Aorta (tissue), 5 donors: ENCODE measurements at places on chromosomes 3 and 15. TPM values are rescaled to one million over a fixed set of nuclear protein-coding genes. Genes with fewer than 3 reads are reported as not detected.

DNA sequence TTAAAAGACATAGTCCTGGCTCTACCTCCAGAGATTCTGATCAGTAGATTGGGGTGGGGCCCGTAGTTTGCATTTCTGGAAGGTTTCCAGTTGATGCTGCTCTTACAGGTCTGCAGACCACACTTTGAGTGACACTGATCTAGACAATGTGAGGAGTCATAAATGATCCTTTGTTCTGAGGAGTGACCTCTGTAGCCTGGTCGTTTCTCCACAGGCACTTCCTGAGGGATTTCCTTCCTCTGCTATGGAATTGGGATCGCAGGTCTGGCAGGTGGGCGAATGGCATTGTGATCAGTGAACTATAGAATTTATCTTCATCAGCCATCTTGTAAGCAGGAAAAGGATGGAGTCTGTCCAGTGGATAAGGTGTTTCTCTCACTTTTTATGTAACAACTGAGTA lies 5.5 kb downstream of the GFM1 start:
- no peaks in the 10 kb centered on the region for H3K36me3 ChIP-seq
- no peaks in the 10 kb centered on the region for H3K27me3 ChIP-seq
- no peak for DNase-seq
- H3K4me1 ChIP-seq = no peaks in the 10 kb centered on the region
- H3K27ac ChIP-seq = no peak overlapping the region
- H3K4me3 ChIP-seq = no peak overlapping the region

DNA sequence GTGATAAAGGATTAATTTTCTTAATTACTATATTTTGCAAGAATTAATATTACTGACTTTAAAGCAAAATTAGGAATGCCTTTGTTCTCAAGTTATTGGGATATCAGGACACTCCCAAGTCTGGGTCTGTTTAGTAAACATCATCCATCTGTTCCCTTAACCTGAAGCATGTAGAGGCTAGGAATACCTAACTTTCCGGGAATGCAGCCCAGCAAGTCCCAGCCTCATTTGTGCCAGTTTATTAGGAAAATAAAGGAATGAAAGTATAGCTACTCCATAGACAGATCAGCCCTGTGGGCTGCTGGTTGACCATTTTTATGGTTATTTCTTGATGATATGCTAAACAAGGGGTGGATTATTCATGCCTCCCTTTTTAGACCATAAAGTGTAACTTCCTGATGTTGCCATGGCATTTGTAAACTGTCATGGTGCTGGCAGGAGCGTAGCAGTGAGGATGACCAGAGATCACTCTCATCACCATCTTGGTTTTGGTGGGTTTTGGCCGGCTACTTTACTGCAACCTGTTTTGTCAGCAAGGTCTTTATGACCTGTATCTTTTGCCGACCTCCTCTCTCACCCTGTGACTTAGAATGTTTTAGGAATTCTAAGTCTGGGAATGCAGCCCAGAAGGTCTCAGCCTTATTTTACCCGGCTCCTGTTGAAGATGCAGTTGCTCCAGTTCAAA lies 540.2 kb downstream of the NAALADL2 start:
- no peaks in the 10 kb centered on the region for H3K27me3 ChIP-seq
- no peak overlapping the region for H3K4me3 ChIP-seq
- no peak for DNase-seq

DNA sequence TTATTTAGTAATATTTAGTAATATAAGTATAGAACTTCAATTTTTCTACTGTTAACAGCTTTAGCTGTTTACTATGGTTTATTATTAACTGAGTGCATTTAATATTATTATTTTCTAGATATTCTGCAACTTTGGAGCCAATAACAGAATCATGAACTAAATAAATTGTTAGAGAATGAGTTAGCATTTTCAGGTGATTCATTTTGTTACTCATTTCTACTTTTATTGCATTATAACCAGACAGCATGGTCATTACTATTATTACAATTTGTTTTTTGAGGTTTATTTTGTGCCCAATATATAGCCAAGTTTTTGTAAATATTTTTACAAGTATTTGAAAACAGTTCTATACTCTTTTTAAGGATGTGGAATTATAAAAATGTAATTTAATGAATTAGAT lies 279.6 kb downstream of the SQOR start:
- H3K27me3 ChIP-seq = no peaks in the 10 kb centered on the region
- no peak overlapping the region for H3K4me3 ChIP-seq
- no peaks in the 10 kb centered on the region for H3K36me3 ChIP-seq
- H3K27ac ChIP-seq = no peak overlapping the region
- no peak for DNase-seq

GRCh38 chr3:167631471-167631870 lies 22.3 kb downstream of the WDR49 start:
- no peaks in the 10 kb centered on the region for H3K36me3 ChIP-seq
- no peak overlapping the region for H3K4me3 ChIP-seq
- DNase-seq = no peak
- H3K27ac ChIP-seq = no peak overlapping the region
- no peaks in the 10 kb centered on the region for H3K4me1 ChIP-seq

The ADAMTS9 gene
- total RNA-seq = 212 TPM

GRCh38 chr3:105195260-105195659 lies 171.4 kb upstream of the ALCAM start:
- H3K4me3 ChIP-seq = no peak overlapping the region
- no peaks in the 10 kb centered on the region for H3K4me1 ChIP-seq
- no peak for DNase-seq

DNA sequence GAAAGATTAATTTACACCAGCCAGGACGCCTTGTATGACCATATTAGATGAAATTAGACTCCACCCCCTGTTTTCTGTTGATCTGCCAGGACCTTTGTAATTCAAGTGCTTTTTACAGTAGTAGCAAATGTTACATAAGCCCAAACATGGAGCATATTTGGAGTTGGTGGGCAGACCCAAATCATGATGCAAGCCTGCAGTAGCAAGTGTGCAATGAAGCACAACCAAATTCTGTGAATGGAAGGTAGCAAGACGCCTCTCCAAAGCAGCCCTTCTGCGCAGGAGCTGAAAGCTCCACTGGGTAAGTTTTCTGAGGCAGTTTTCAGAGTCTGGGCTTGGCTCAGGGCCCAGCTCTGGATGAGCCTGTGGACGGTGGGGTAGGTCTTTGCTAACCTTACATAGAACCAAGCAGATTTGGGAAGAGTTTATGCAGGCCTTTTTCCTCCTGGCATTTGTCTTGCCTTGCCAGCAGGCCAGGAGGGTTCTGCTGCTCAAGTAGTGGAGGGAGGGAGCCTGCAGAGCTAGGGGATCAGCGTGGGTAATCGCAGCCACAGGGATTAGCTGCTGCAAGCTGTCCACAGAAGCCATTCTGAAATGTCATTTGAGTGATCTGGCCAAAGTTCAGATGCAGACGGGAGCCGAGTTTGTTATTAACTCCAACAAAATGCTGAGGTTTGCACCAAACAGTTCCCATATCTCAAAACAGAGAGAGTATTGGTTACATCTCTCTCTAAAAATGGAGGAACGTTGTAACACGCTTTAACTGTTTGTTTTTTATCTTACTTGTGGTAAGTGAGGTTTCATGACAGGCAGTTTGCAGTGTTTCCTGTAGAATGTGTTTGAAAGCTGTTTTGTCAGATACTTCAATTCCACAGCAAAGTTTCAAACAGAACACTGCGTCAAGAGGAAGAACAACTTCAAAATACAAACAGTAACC lies 55.4 kb downstream of the PSMD6 start:
- peak overlapping the region; percentile 67 for H3K27ac ChIP-seq
- H3K4me3 ChIP-seq = no peak overlapping the region
- H3K36me3 ChIP-seq = no peaks in the 10 kb centered on the region

The SPATA12 gene
- not detected for total RNA-seq

DNA sequence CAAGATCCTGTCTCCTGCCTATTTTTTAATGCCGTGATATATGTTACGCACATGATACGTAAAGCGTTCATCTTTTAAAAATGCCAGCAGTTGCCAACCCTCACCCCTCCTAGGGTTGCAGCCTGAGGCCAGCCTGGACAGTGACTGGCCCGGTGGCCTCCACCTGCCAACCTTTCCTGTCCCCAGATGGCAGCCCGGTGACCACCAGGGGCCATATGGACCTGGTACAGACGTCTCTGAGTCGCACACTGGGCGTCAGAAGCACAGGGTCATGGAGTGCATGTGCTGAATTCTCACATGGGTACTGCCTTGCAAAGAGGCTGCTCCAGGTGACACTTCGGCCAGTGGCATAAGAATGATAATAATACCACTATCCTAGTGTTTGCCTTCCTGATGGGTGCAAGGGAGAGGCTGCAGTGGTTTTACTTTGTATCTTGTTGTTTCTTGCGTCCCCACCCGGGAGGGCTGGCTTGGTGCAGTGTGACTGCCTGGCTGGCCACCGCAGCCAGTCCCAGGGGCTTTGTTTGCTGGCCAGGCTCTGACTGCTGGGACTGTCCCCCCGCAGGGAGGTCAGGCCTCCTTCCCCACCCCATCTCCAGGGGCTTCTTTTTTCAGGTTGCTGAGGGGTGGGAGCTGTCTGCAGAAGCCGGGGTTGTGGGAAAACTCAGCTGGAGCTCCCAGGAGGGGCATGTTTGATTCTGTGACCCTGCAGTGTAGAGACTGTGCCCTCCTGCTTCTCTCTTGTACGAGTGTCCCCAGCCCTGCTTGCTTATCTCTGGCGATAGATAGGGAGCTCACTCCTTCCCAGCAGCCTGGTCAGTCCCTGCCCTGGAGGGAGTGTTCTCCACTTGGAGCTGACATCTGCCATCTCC lies 16.9 kb downstream of the FBLN2 start:
- peak; percentile 51 for DNase-seq
- H3K27me3 ChIP-seq = no peaks in the 10 kb centered on the region
- no peak overlapping the region for H3K4me3 ChIP-seq
- no peaks in the 10 kb centered on the region for H3K4me1 ChIP-seq
- no peak overlapping the region for H3K27ac ChIP-seq

DNA sequence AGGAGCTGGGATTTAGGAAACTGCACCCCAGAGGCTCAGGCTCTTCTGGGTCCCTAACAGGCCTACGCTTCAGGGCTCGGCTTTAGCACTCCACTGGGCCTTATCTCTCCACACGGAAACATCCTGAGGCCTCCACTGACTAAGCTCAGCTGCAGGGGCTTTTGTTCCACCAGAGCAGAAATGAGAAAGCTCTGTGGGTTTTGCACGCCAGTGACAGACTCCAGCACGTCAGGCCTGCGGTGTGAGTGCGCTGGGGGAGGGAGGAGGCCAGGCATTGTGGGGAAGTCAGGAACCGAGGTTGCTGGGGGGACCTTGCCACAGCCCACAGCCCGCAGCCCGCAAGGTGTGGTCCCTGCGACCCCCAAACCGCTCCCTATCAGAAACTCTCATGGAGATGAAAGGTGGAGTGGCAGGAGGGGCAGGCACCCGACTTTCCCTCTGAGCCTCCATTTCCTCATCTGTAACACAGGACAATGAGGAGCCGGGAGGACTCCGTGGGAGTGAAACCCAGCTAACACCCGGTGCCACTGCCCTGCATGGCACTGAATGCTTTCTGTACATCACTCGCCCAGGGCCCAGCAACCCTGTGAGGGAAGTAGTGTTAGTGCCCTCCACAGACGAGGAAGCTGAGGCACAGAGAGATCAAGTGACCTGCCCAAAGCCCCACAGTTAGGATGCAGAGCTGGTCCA lies 106.5 kb downstream of the TPRA1 start:
- H3K4me1 ChIP-seq = no peaks in the 10 kb centered on the region
- H3K4me3 ChIP-seq = no peak overlapping the region
- DNase-seq = peak; percentile 40
- no peaks in the 10 kb centered on the region for H3K27me3 ChIP-seq
- H3K36me3 ChIP-seq = no peaks in the 10 kb centered on the region

DNA sequence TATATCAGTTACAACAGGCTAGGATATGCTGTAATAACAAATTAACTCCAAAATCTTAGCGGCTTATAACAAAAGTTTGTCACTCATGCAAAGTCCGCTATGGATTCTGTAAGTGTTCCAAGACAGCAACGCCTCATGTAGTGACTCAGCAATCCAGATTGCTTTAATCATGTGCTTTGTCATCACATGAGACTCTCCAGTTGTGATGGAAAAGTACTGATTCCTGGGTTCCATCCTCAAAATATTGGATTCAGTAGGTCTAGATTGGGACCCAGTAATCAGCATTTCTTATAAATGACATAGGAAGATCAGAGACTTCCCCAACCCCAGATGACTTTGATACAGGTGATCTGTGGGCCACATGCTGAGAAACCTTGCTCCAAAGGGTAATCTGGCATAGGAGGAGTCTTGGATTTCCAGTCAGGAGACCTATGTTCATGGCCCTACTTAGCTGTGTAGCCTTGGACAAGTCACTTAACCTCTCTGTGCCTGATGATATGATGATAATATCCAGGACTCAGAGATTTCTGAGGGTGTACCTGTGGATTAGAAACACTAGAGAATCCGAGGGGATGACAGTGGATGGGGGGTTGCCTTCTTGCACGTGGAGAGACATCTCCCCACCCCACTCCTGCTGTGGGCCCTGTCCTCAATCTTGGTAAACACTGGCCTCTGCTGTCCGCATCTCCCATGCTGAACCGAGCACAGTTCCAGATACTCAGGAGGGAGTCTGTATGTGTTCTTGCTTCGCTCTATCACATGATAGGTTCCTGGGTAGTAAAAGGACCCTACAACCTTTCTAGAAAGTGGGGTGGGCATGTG lies 65.5 kb downstream of the CORO2B start:
- no peak overlapping the region for H3K27ac ChIP-seq
- no peaks in the 10 kb centered on the region for H3K4me1 ChIP-seq
- H3K27me3 ChIP-seq = no peaks in the 10 kb centered on the region

The PLAAT1 gene
- 0.45 TPM for total RNA-seq

DNA sequence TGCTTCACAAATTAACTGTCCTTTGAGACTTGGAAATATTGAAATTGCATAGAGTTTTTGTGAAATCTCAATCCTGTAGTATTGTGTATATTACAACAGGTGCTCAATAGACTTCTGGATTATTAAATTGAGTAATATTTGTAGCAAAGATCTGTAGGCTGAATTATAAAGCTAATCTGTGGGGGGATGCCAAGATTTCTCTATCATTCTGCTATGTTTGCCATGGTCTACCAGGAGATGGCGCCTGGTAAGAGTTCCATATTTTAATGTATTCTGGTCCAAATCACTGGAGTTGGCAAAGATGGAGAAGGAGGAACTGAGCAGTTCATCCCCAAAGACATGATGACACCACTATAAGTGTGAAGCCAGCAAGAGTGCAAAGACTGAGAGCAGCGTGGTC lies 340.9 kb upstream of the TPRG1 start:
- no peak for DNase-seq
- H3K27ac ChIP-seq = no peak overlapping the region
- peaks cover 9% of the 10 kb centered on the region for H3K4me1 ChIP-seq
- no peaks in the 10 kb centered on the region for H3K36me3 ChIP-seq

DNA sequence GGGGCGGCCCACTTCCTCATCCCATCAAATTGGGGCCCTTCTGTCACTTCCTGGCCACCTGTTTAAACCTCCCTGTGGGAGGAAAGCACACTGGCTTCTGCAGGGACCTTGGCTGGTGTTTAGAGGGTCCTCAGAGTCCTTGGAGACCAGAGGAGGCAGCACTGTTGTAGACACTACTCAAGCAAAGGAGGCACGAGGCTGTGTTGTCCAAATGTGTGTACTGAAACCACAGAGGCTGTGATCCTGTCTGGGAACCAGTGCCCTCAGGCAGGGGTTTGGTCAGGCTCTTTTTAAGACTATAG lies 12.4 kb upstream of the SEC13 start:
- H3K27ac ChIP-seq = no peak overlapping the region
- DNase-seq = no peak
- H3K27me3 ChIP-seq = no peaks in the 10 kb centered on the region
- no peak overlapping the region for H3K4me3 ChIP-seq
- H3K36me3 ChIP-seq = no peaks in the 10 kb centered on the region
- H3K4me1 ChIP-seq = no peaks in the 10 kb centered on the region

- H3K27ac ChIP-seq = peak overlapping the region; percentile 35
- peak overlapping the region; percentile 16 for H3K4me3 ChIP-seq
- no peaks in the 10 kb centered on the region for H3K36me3 ChIP-seq
- no peak for DNase-seq
- H3K27me3 ChIP-seq = no peaks in the 10 kb centered on the region
Observed at GRCh38 chr3:4981294-4981664, 2.0 kb downstream of the BHLHE40 start.

GRCh38 chr3:138817695-138818094 lies 17.0 kb downstream of the PIK3CB start:
- H3K4me3 ChIP-seq = no peak overlapping the region
- no peaks in the 10 kb centered on the region for H3K36me3 ChIP-seq
- no peaks in the 10 kb centered on the region for H3K4me1 ChIP-seq
